ENCODE measurements at places on chromosomes 5 and 9.

DNA sequence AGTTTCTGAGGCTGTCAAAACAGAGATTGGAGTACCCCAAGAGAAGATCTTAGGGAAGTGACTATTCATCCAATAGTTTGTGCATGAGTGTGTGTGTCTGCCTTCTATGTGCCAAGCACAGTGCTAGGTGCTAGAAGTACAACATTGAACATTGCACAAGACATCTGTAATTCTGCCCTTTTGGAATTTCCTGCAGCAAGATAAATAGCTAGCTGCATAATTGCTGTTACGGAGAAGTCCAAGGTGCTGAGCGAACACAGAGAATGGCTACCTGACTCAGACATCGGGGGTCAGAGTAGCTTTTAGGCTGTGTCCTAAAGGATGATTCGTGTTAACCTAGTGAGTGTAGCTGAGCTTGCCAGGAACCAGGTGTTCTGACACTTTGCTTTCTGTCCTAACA lies 44.8 kb downstream of the PAPPA start:
- DNase-seq = no peak

GRCh38 chr9:35859310-35859989 lies 10.8 kb downstream of the OR13J1 start:
- DNase-seq = no peak

GRCh38 chr5:116830079-116830478 lies 255.5 kb upstream of the SEMA6A start:
- DNase-seq = no peak

- no peak for DNase-seq
Observed at GRCh38 chr5:69492391-69492922, at the start of gene OCLN. TSS of gene OCLN (plus strand) at chr5:69492790. CDS start at chr5:69504245, 11,455 bp downstream.

- DNase-seq = no peak
Observed at GRCh38 chr5:151697452-151697851, 10.7 kb upstream of the SPARC start.

- no peak for DNase-seq
Observed at GRCh38 chr5:64486163-64486562, 19.7 kb upstream of the RGS7BP start.

GRCh38 chr9:137232510-137232909 lies 1.8 kb downstream of the SLC34A3 start:
- no peak for DNase-seq

GRCh38 chr5:107619781-107620180 lies 51.0 kb downstream of the EFNA5 start:
- DNase-seq = no peak

Measured in effector CD4-positive, alpha-beta T cell (primary cell).